Substantia nigra (tissue), 51 donors: ENCODE measurements at places on chromosomes 2 and 18.

- DNase-seq: no peak
Measured at GRCh38 chr2:184339966-184340365, 258.4 kb upstream of the ZNF804A start.

GRCh38 chr2:31038385-31038784 lies 99.9 kb downstream of the GALNT14 start:
- DNase-seq: no peak

GRCh38 chr2:28430788-28431418 lies 38.2 kb downstream of the FOSL2 start:
- DNase-seq: no peak

DNA sequence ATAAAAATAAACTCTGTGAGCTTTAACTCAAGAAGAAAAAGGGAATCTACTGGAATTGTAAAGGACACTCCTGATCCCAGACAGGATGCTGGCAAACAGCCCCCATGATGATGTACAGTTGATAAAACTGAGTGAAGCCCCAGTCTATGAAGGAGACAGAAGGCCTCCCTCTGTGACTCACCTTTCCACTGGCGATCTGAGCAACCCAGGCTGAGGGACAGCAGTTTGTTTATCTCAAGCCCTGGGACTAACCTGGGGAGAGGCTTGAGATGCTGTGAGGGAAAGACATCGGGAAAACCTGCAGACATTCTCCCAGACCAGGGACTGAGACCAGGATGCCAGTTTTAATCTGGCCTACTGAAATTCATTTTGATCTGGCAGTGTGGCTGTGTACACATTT lies 104.5 kb upstream of the CDH2 start:
- DNase-seq: no peak

DNA sequence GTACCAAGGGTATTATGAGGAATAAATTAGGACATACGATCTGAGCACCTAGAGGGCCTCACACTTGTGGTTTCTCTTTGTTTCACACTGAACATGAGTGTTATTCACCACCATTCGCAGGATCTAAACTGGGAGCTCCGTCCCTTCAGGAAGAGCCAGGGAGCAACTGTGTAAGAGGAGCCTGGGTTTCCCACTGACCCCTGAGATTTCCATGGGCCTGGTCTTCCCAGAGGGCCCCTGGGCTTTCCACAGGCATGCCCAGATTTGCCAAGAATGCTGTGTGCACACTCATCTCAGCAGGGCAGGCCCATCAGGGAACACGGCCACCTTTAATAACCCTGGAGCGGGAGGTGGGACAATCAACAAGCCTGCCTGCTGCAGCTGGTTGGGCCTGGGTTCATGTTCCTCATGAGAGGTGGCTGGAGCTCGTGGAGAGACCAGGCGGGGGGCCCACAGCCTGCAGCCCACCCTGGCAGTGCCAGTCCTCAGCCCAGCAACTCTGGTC lies 416.8 kb upstream of the MYT1L start:
- no peak for DNase-seq

GRCh38 chr2:218332288-218332687 lies 24.4 kb upstream of the CATIP start:
- DNase-seq: no peak

- no peak for DNase-seq
Measured at GRCh38 chr2:240248721-240249422, 108.4 kb upstream of the OTOS start.

DNA sequence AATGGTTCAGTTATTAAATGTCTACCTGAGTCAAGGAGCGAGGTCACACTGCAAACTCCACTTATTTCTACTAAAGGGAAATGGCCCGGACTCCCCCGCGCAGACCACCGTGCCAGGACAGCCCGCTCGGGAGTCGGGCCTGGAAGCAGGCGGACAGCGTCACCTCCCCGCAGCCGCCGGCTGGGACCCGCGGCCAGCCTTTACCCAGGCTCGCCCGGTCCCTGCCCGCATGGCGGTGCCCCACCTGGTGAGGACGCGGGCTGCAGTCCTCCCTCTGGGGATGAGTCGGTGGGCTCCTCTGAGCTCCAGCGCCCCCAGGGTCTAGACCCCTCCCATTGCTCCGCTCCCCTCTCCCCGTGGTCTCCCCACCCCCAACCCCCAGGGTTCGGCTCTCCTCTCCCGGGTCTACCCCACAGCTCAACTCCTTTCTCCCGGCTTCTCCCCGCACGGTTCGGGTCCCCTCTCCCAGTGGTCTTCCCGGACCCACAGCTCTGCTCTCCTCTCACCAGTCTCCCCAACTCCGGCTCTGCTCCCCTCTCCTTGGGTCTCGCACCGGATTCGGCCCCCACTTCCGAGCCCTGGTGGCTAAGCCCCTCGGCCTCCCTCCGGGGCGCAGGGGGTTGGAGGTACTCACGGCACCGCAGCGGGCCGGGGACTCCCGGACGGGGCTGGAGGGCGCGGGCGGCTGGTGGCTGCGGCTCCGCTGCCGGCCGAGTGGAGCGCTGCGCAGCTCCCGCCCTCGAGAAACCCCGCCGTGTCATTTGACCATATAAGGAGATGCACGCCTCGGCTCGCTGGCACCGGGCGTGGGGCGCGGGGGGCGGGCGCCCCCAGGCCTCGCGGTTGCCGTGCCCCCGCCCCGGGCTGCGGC lies at the start of gene FHL2:
FHL2 (minus strand) TSS at position 716 of the 871 bp plus-strand sequence. CDS start 12,535 bp downstream, outside the sequence.
- DNase-seq: no peak

DNA sequence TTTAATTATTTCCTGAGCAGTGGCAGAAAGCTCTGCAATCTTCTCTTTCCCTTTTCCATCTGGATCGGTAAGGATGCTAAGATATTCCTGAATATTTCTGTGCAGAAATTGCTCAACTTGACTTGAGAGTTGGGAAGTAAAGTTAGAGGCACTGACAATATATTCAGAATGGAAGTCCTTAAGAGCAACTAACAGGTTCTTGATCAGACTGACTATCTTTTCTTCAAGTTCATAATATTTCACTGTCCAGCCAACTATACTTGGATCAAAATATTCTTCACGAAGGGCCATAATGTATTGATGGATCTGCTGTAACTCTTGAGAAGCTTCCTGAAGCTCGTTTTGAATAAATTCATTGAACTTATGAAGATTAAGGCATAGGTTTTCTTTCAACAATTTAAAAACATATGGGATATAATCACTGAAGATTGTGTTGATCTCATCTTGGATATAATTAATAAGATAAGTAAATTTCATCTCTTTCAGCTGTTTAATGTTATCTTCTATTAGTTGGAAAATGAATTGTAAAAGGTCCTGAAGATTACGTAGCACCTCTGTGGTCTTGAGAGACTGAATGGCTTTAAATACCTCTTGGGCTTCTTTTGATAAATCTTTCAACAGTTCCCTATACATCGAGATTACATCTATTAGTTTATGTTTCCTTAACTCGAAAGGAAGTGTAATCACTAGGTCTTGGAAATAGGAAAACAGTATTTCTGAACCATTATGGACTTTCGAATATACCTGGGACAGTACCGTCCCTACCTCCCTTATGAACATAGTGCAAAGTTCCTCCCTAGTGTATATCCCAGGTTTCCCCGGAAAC lies 41.7 kb downstream of the APOB start:
- no peak for DNase-seq

DNA sequence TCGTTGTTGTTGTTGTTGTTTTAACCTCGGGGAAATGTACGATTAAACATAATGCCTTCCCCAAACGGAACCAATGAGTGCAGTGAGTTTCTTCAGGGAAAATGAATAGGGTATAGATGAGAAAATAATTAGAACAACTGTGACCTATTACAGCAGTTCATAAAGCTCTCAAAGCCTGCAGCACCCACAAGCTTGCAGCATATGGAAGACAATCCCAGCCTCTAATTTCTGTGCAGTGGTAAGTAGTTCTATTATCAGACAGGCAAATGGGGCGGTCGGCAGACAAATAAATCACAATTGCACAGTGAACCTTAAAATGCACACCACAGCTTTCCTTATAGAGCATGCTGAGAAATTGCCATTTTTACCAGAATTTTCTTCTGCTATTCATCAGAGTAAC lies 159.5 kb downstream of the MYT1L start:
- no peak for DNase-seq

GRCh38 chr2:68438455-68439303 lies 28.4 kb downstream of the FBXO48 start:
- no peak for DNase-seq

DNA sequence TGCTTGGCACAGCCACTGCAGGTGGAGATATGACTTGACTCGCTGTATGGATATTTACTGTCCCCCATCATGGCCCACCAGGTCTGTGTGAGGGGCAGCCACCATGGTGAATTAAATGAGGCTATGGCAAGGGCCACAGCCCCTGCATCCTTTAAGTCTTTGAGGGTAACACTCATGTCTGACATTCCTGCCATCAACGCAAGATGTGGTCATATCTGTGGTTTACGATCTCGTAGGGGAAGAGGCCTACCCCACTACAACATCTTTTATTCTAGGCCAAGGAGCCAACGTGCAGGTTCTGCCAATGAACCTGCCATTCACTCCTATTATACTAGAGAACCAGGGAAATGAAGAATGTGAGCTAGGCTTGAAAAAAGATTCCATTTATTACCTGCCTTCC lies 381.6 kb upstream of the ID2 start:
- DNase-seq: no peak

DNA sequence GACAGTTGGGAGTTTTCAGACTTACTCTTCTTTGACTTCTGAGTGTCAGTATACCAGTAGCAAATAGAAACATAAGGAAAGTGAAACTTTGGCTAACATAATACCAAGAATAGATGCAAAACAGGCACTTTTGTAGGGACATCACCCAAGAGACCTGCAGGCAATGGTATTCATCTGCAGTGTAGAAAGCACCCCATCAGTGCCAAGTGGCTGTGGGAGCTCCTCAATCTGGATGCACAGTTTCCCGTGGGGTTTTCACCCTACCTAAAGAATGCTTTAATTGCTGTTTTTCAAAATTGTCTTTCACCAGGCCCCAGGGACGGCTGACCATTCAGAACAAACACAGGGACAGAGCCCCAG lies 96.6 kb upstream of the GPR45 start:
- DNase-seq: no peak

- no peak for DNase-seq
Measured at GRCh38 chr2:71894261-71894660, 253.4 kb downstream of the CYP26B1 start.
